ENCODE measurements at places on chromosomes 3 and 15.
A peak's percentile ranks its signal among the peaks of the same experiment; 100 is the strongest.

GRCh38 chr15:31887246-31887645 is 143.1 kb upstream of the CHRNA7 start:
- no peak for DNase-seq

- DNase-seq = no peak
These were observed 54.9 kb upstream of the SNRK start for GRCh38 chr3:43231276-43232000.

DNA sequence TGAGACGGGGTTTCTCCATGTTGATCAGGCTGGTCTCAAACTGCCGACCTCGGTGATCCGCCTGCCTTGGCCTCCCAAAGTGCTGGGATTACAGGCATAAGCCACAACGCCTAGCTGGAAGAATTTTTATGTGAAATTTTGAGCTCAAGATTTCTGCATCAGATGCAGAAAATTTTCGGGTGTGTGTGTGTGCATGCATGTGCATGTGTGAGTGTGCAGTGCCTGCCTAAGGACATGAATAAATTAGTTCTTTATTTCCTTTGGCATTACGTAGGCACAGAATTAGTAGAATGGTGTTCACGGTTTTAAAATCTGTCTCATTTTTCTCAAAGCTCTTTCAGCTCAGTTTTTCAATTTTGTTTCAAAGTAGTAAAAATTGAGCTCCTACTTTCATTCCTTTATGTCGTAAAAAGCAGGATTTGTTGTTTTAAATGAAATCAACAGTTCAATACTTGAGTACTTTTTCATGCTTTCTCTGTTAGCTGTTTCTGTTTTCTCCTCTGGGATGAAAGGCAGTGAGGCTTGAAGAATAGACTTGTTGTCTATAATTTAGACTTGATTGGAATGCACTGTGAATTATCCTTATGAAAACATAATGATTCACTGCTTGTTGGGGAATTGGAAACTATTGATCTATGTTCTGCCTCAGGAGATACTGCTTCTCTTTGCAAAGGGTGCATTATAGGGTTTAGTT is 23.3 kb upstream of the RAB11A start:
- no peak for DNase-seq

DNA sequence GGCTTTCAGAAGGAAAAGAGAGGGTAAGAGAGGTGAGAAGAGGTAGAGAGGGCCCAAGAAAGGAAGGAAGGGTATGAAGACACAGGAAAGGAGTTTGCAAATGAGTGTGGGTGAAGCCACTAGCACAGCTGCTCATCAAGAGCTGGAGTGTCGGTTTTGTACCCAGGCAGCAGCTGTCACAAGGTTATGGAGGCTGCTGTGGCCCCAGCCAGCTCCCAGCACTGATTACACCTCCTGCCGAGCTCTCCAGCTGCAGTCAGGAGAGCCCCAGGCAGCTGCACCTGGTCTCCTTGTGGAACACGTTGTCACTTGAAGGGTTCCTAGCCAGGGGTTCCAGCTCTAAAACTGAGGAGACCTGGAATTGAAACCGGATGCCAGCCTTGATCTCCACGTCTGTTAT is 60.4 kb upstream of the CHD2 start:
- no peak for DNase-seq

GRCh38 chr15:62989366-62990055 is 53.0 kb upstream of the TPM1 start:
- no peak for DNase-seq

DNA sequence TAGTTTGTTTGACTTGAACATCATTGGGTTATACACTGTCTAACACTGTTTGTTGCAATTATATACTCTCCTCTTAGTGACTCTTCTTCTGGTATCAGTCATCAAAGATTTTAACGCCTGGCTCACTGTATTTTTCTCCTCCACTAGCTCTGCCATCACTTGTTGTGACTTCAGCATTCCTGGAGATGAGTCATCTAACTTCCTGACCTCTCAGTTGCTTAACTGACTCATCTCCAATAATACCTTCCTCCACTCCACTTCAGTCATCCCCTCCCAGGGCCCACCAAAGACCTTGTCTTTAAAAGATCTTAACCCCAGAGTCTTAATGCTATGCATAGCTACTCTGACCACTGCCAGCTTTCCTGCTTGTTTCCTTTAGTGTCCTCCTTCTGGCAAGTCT is 28.6 kb upstream of the CLSTN2 start:
- DNase-seq = no peak

DNA sequence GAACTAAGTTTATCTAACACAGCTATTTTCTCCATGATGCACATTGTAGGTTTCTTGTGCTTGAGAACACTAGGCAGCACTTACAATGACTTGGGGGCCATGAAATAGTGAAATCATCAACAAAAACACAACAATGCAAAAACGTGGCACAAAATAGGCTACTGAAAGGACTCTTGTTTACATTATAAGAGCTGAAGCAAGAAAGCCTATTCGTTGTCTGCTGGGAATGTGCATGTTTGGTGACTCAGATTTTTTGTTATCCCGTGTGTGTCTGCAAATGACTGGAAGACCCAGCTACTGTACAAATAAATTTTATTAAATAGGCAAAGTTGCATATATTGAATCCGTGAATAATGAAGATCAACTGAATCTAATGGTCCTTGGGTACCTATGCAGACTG is 85.0 kb downstream of the TCF12 start:
- DNase-seq = no peak

GRCh38 chr3:168371846-168372245 is 276.1 kb upstream of the GOLIM4 start:
- DNase-seq = no peak

GRCh38 chr15:48532946-48533345 is 112.6 kb downstream of the FBN1 start:
- DNase-seq = no peak

- peak; percentile 67 for DNase-seq
These were observed 63.2 kb downstream of the HCN4 start for GRCh38 chr15:73305331-73306211.

GRCh38 chr15:73375755-73376305 is 7.1 kb upstream of the HCN4 start:
- DNase-seq = no peak

DNA sequence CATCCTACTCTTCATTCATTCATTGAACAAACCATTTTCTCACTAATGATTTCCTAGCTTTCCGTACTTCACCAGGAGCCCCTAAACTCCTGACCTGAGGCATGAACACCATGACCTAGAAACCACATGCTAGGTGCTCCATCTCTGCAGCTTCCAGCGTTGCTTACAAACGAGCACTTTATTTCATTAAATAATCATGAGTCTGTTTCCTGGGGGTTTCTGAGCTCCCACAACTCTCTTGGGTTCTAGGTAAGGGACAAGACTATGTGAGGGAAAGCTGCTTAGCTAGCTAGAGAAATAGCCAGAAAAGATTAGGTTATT is 1.3 kb downstream of the MAP2K1 start:
- DNase-seq = no peak

- DNase-seq = peak; percentile 28
These were observed 66.8 kb upstream of the BLM start for GRCh38 chr15:90650117-90650955.

- DNase-seq = peak; percentile 93
These were observed 148.9 kb downstream of the GREM1 start for GRCh38 chr15:32866454-32867312.

- no peak for DNase-seq
These were observed 63.3 kb downstream of the IQSEC1 start for GRCh38 chr3:13009946-13010315.

- no peak for DNase-seq
These were observed 208.4 kb upstream of the TRIM42 start for GRCh38 chr3:140469491-140469890.

DNA sequence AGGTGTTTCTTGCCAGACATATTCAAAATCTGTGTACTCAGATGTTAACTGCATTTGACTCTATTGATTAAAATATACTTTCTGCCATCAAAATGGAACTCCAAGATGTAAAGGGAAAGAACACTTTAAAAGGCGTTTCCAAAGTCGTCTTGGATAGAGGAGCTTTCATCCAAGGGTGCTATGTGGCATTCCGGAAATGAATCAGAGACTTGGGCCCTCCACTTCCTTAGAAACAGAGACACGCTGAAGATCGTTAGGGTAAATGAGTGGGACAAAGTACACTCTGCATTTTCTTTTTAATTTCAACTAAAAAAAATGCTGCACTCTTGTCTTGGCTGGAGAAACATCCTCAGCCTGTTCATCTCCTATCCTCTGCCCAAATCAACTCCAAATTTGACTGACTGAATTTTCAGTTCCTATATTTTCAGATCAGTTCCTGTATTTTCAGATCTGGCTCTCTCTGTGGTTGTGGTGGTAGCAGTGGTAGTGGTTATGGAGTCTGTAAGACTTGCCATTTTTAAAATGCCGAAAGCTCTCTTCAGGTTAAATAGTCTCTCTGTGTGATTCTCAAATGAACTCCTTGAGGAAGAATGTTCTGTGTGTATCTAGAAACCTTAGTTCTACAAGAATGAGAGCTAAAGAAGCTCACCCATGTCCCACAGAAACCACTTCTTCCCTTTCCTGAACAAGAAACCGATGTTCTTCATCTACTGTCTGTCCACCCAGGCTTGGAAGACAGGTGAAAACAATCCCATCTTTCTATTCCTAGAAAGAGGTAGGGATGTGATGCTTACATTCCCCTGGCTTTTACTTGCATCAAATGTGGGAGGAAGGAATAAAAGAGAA is 156.8 kb upstream of the ICE2 start:
- peak; percentile 61 for DNase-seq

- no peak for DNase-seq
These were observed 407.3 kb upstream of the CBLB start for GRCh38 chr3:106276151-106276550.

DNA sequence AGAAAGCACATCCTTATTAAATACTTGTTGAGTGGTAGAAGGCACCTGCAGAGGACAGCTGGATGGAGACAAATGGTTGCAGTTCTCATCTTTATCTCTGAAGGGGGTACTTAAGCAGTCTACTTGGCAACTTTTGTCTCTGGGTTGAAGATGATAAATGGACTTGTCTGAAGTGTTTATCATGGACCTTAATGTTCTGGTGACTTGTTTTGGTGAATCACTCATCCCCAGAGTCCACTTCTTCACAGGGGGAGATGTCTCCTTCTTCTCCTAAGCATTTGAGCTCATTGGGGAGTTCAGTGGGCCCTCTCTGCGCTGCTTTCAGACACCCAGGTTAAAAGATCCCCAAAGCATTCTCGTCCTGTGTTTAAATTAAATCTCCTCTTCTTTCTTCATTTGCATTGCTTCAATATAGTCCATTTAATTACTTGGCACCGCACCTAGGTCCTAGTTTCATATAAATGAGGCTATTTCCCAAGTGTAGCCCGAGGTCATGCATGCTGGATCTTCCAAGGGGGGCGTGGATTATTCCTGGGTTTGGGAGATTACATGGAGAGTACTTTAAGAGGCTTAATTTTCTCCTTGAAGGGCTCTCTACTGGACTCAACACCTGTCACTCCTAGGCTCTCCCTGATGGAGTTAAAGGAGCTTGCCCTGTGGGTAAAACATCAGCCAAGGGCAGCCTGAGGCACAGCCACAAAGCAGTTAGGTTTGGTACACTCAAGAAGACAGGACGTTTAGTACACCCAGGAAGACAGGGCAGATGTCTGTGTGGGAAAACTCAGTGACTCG is 239.3 kb upstream of the C2CD4B start:
- no peak for DNase-seq

DNA sequence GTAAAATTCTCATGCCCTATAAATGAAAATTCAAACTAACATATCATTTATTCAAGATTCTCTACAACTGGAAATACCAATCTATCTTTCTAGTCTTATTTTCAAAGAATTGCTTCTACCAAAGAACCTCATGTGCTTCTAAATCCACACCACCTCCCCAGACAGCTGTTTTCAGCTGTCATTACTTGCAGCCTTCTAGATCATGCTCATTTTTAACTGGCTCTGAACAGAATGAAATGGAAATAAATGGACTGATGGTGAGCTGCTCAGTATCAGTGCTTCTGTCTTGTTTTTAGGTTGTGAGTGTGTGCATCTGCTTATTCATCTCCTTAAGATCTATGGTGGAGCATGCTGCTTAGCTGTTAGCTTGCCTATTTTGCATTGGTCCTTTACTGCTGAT is 29.4 kb downstream of the GOLGB1 start:
- no peak for DNase-seq

- DNase-seq = no peak
These were observed 77.3 kb downstream of the C3orf70 start for GRCh38 chr3:185075547-185075946.

DNA sequence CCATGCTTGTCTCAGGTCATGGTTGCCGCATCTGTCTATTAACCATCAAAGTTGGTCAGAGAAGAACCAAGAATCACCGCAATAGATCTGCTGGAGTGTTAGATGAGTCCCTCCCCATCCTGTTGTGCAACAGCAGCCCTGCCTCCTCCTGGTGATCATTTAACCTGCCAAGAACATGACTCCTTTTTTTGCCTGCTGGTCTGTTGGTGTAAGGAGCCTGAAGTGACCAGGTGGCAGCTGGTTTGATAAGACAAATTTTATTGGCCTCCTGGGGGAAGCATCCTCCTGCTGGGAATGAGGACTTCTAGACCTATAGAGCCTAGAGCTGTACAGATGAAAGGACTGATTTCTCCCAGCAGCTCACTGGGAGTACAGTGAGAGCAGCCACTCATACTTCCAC is 43.5 kb upstream of the RAF1 start:
- no peak for DNase-seq

DNA sequence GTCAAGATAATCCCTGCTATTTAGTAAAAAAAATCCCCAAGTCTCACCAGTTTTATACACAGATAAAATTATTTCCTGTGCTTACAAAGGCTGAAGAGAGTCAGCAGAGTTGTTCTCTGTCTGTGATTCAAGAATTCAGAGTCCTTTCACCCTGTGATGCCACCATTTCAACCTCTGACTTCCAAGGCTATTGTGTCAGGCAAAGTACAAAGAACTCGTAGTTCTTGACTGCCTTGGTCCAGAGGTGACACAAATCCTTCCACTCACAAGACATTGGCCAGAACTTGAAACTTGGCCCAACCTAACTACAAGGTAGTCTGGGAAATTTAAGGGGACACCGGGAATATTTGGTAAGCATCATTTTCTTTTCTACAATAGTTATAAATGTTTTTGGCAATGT is 34.9 kb upstream of the CMC1 start:
- DNase-seq = no peak

DNA sequence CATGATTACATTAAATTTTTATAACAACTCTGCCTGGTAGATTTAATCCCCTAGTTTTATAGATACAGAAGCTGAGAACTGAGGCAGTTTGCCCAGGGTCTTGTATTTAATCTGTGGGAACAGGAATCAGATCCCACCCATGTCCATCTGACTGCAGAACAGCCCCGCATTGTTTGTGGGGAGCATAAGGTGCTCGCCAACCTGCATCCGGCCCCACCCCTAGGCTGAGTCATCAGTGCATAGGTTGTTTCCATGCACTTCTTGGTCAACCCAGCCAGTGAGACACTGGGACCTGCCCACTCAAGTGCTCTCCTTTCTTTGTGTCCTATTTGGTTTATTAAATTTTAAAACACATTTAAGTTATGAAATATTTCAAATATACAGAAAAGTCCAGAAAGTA is 266.2 kb downstream of the OPA1 start:
- DNase-seq = no peak

GRCh38 chr15:45320581-45321205 is 57.7 kb downstream of the GATM start:
- DNase-seq = no peak

- no peak for DNase-seq
These were observed 54.2 kb downstream of the ANKRD28 start for GRCh38 chr3:15743587-15744009.
